ENCODE measurements at places on chromosomes 4 and X. TPM values are rescaled to one million over a fixed set of nuclear protein-coding genes. Genes with fewer than 3 reads are reported as not detected.

Gene CHST7
- total RNA-seq = 4.2 TPM

Gene NIPAL1
- 0.75 TPM for total RNA-seq

Gene KLB
- not detected for total RNA-seq

Gene SMIM10
- 6.5 TPM for total RNA-seq

Gene RPA4
- total RNA-seq = 0.36 TPM

Gene MAGEB2
- total RNA-seq = not detected

Gene ADAM29
- total RNA-seq = not detected

Gene ITIH6
- not detected for total RNA-seq

Gene CT55
- not detected for total RNA-seq

Gene TAF7L
- total RNA-seq = not detected

Gene PQBP1
- total RNA-seq = 50.3 TPM

Gene HTN1
- total RNA-seq = not detected

GRCh38 chr4:55545641-55546505, 836 bp downstream of the CLOCK start:
- DNase-seq = peak; percentile 86
- peak overlapping the region; percentile 99 for H3K27ac ChIP-seq
- H3K27me3 ChIP-seq = no peaks in the 10 kb centered on the region

GRCh38 chrX:105527759-105528158, 294.6 kb upstream of the NRK start:
- H3K4me3 ChIP-seq = no peak overlapping the region
- H3K27ac ChIP-seq = no peak overlapping the region
- H3K27me3 ChIP-seq = no peaks in the 10 kb centered on the region
- DNase-seq = peak; percentile 3
- no peaks in the 10 kb centered on the region for H3K4me1 ChIP-seq

DNA sequence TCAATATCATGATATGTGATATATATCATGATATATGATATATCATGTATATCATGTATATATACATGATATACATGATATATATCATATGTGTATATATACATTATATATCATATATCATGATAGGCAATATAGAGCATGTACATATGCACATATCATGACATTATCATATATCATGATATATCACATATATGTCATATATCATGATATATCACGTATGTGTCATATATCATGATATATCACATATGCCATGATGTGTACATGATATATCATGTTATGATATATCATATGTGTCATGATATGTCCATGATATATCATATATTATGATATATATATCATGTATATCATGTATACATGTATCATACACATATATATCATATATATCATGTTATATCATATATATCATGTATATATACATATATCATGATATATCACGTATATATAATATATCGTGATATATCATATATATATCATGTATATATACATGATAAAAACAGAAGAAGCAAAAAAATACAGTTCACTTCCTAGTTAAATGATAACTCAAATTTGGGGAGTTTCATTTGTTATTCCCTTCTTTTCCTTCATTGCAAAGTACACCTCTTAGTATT, 670.1 kb upstream of the EPHA5 start:
- H3K36me3 ChIP-seq = no peaks in the 10 kb centered on the region
- H3K27me3 ChIP-seq = no peaks in the 10 kb centered on the region
- H3K4me3 ChIP-seq = no peak overlapping the region
- no peaks in the 10 kb centered on the region for H3K4me1 ChIP-seq
- no peak for DNase-seq

GRCh38 chr4:142596121-142596520, 250.0 kb downstream of the INPP4B start:
- no peaks in the 10 kb centered on the region for H3K36me3 ChIP-seq
- no peaks in the 10 kb centered on the region for H3K27me3 ChIP-seq
- no peak overlapping the region for H3K4me3 ChIP-seq
- no peak for DNase-seq
- peaks cover 7% of the 10 kb centered on the region for H3K4me1 ChIP-seq

DNA sequence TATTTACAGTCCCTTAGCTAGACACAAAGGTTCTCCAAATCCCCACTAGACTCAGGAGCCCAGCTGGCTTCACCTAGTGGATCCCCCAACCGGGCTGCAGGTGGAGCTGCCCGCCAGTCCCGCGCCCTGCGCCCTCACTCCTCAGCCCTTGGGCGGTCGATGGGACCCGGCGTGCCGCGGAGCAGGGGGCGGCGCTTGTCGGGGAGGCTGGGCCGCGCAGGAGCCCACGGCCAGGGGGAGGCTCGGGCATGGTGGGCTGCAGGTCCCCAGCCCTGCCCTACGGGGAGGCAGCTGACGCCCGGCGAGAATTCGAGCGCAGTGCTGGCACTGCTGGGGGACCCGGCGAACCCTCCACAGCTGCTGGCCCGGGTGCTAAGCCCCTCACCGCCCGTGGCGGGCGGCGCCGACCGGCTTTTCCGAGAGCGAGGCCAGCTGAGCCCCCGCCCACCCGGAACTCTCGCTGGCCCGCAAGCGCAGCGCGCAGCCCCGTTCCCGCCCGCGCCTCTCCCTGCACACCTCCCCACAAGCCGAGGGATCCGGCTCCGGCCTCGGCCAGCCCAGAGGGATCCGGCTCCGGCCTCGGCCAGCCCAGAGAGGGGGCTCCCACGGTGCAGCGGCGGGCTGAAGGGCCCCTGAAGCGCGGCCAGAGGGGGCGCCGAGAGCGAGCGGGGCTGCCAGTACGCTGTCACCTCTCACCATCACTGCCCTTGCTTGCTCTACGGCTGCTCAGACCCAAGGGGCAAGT, 39.4 kb downstream of the WFS1 start:
- peak; percentile 28 for DNase-seq
- H3K4me1 ChIP-seq = peaks cover 5% of the 10 kb centered on the region
- no peak overlapping the region for H3K27ac ChIP-seq
- no peaks in the 10 kb centered on the region for H3K36me3 ChIP-seq
- H3K4me3 ChIP-seq = peak overlapping the region; percentile 0
- H3K27me3 ChIP-seq = no peaks in the 10 kb centered on the region

DNA sequence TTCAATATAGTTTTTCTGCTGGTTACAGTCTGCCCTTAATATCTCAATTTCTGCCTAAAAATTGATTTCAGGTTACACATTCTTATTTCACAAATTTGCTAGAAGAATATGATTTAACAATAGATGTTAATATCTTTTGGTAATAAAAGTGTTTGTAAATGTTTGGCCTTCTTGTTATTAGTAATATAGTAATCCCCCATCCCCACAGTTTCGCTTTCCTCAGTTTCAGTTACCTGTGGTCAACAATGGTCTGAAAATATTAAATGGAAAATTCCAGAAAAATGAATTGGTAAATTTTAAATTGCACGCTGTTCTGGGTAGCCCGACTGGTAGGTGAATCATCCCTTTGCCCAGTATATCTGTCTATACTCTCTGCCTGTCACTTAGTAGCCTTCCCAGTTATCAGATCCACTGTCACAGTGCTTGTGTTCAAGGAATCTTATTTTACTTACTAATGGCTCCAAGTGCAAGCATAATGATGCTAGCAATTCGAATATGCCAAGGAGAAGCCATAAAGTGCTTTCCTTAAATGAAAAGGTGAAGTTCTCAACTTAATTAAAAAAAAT, 3.5 kb upstream of the BMP2K start:
- H3K4me3 ChIP-seq = no peak overlapping the region
- H3K4me1 ChIP-seq = peaks cover 7% of the 10 kb centered on the region
- no peaks in the 10 kb centered on the region for H3K27me3 ChIP-seq
- no peaks in the 10 kb centered on the region for H3K36me3 ChIP-seq

- peaks cover 8% of the 10 kb centered on the region for H3K4me1 ChIP-seq
- no peaks in the 10 kb centered on the region for H3K27me3 ChIP-seq
- no peak for DNase-seq
- no peak overlapping the region for H3K27ac ChIP-seq
Measured at GRCh38 chr4:51895158-51895557, 52.2 kb downstream of the DCUN1D4 start.

DNA sequence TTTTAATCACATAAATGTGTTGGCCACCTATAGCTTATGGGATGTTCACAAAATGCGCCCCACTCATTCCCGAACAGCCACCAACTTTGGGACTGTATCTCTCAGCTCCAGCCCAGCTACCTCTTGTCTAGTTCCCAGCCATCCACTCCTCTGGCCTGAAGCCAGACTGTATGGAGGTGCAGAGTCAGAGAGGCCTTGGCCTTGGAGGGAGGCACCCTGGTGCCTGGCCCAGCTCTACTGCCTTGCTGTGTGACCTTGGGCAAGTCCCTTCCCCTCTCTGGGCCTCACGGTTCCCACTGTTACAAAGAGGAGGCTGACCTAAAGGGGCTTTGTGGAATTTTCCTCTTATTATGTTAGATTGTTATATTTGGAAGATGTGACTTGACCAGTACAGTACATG, 13.9 kb downstream of the MAMLD1 start:
- H3K27me3 ChIP-seq = no peaks in the 10 kb centered on the region
- H3K4me3 ChIP-seq = no peak overlapping the region
- H3K36me3 ChIP-seq = no peaks in the 10 kb centered on the region
- H3K27ac ChIP-seq = no peak overlapping the region
- no peaks in the 10 kb centered on the region for H3K4me1 ChIP-seq

GRCh38 chrX:27444093-27444908, 18.8 kb downstream of the PPP4R3C start:
- H3K27ac ChIP-seq = no peak overlapping the region
- no peaks in the 10 kb centered on the region for H3K36me3 ChIP-seq
- no peak overlapping the region for H3K4me3 ChIP-seq
- H3K4me1 ChIP-seq = no peaks in the 10 kb centered on the region
- no peak for DNase-seq
- H3K27me3 ChIP-seq = no peaks in the 10 kb centered on the region

- H3K4me3 ChIP-seq = no peak overlapping the region
- no peaks in the 10 kb centered on the region for H3K4me1 ChIP-seq
- H3K27me3 ChIP-seq = no peaks in the 10 kb centered on the region
- no peak for DNase-seq
Measured at GRCh38 chr4:74449571-74450297, 4.8 kb downstream of the AREG start.

DNA sequence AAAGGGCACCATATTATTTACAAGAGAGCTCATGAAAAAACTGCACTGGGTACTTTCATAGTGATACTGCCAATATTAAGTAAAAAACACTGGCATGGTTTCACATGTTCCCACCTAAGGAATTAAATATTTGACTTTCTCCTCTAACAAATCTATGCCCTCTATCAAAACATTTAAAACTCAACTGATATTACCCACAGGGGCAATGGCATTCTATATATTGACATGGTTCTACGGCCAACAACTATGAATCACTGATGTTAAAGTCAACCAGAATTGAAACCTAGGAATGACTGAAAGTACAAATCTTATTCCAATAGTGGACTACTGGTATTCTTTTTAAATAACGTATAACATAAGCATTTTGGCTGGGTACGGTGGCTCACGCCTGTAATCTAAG, 28.2 kb downstream of the PHKA2 start:
- no peaks in the 10 kb centered on the region for H3K36me3 ChIP-seq
- no peak for DNase-seq

GRCh38 chr4:145879598-145879997, 59.0 kb downstream of the ZNF827 start:
- H3K4me3 ChIP-seq = no peak overlapping the region
- no peak for DNase-seq
- H3K4me1 ChIP-seq = peaks cover 56% of the 10 kb centered on the region
- no peaks in the 10 kb centered on the region for H3K36me3 ChIP-seq
- no peaks in the 10 kb centered on the region for H3K27me3 ChIP-seq

DNA sequence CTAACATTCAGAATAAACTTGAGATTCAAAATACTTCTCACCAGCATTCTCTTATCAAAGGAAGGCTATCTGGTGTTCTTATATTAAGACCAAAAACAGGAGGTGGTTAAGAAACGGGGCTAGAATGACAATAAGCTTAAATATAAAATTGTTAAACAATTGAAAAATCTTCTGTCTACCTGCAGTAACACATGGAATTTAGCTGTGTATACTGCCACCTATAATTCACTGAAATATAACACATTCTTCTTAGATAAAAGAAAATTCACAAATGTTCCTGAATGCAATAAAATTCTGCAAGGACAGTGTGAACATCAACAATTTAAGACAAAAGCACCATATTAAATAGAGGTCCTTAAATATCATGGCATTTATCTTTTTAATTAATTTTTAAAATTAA, 11.5 kb upstream of the PCDH10 start:
- H3K27ac ChIP-seq = no peak overlapping the region
- peaks cover 6% of the 10 kb centered on the region for H3K27me3 ChIP-seq
- no peak overlapping the region for H3K4me3 ChIP-seq
- H3K36me3 ChIP-seq = no peaks in the 10 kb centered on the region

- peaks cover 7% of the 10 kb centered on the region for H3K36me3 ChIP-seq
- H3K4me1 ChIP-seq = no peaks in the 10 kb centered on the region
- H3K27ac ChIP-seq = no peak overlapping the region
- H3K27me3 ChIP-seq = no peaks in the 10 kb centered on the region
- no peak overlapping the region for H3K4me3 ChIP-seq
- no peak for DNase-seq
Measured at GRCh38 chrX:106936246-106936645, 16.0 kb downstream of the CLDN2 start.

- H3K4me1 ChIP-seq = no peaks in the 10 kb centered on the region
- no peaks in the 10 kb centered on the region for H3K36me3 ChIP-seq
Measured at GRCh38 chr4:145307120-145307519, 126.7 kb upstream of the OTUD4 start.

GRCh38 chr4:67546004-67546356, 677 bp upstream of the CENPC start:
- no peaks in the 10 kb centered on the region for H3K27me3 ChIP-seq
- H3K36me3 ChIP-seq = no peaks in the 10 kb centered on the region
- H3K27ac ChIP-seq = peak overlapping the region; percentile 91

DNA sequence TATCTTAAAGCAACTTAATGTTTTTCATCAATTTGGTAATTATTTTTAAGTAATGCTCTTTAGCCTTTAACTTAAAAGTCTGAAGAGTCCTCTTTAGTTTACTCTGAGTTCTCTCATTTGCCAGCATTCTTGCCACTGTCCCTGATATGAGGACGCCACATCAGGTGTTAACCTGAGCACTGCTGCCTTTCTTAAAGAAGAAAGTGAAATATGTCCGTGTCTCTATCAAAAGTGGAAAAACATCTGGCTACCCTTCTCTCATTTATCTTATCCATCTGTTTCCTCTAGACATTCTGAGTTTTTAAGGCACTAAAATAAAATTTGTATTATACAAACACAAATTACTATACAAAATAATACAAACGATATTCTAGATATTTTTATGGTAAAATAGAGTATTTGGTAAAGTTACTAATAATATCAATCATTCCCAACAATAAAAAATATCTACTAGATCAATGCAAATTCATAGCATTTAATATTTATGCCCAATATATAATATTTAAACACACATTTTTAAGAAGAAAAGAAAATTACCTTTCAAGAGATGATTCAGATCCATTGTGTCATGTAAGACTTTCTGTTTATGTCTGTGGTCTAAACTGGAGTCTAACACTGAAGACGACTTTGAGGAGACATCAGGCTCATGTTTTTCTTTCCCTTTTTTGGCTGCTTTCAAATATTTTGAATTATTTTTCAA, 14.0 kb downstream of the CFAP97 start:
- no peak for DNase-seq
- no peaks in the 10 kb centered on the region for H3K27me3 ChIP-seq
- H3K4me1 ChIP-seq = no peaks in the 10 kb centered on the region
- H3K4me3 ChIP-seq = no peak overlapping the region
- H3K27ac ChIP-seq = no peak overlapping the region
- H3K36me3 ChIP-seq = peaks cover 12% of the 10 kb centered on the region

Measured in heart right ventricle (tissue), 16 donors.